ENCODE measurements at places on chromosomes 3 and 15. TPM values are rescaled to one million over a fixed set of nuclear protein-coding genes. Genes with fewer than 3 reads are reported as not detected.

Gene DUOXA1
- 0.16 TPM for polyA plus RNA-seq

Gene IP6K1
- polyA plus RNA-seq = 50.6 TPM

Gene TRPM1
- 0.24 TPM for polyA plus RNA-seq

Gene TP63
- 1.1 TPM for polyA plus RNA-seq

Gene COLQ
- 8.9 TPM for polyA plus RNA-seq

Gene ALPK3
- polyA plus RNA-seq = 18.0 TPM

Gene MCF2L2
- polyA plus RNA-seq = 1.2 TPM

Gene ERICH6
- polyA plus RNA-seq = 0.59 TPM

Measured in renal cortex interstitium (tissue), 15 donors.